ENCODE measurements at places on chromosomes 2 and 18.

- DNase-seq, result no peak
Measured at GRCh38 chr2:85878719-85879370, 9.9 kb downstream of the ST3GAL5 start.

GRCh38 chr2:11752906-11753305 lies 6.5 kb downstream of the LPIN1 start:
- no peak for DNase-seq

- DNase-seq, result no peak
Measured at GRCh38 chr2:68464651-68465050, 2.4 kb downstream of the FBXO48 start.

- no peak for DNase-seq
Measured at GRCh38 chr2:207235621-207236020, 69.9 kb upstream of the KLF7 start.

DNA sequence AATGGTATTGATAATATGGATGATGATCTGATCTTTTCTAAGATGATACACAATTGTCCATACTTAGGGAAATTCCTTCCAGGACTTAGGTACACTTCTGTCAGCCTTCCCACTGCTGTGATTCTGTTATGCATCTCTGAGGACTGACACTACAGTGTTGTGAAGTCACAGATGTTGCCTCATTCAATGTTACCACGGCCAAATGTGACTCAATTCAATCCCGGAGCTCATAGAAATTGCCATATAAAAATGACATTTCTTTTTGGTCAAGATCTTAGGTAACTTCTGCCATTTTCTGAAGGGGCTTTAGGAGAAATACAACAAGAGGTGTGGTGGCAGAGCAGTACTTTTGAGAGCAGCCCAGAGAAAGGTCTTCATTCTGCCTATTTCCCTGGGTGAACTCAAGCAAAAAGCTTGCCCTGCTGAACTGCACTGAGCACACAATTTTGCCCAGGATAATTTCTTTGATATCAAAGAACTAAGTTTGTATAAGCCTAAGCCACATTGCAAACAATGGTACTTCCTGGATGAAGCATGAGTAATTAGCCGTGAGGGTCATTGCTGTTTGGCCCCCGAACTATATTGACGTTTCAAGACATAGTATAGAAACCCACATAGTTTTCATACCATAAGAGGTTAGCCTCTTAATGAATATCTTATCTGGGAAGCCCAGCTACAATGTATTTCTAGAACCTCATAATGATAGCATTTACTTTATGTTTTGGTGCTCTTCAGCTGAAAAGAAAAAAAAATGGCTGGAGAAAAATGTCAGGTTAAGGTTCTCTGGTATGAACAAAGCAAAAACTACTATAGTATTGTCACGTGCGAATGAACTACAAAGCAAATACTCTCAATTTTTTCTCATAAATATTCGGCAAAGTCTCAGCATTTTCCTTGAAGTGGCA lies 437.4 kb downstream of the MEIS1 start:
- no peak for DNase-seq

GRCh38 chr2:140988597-140988996 lies 1142.2 kb downstream of the LRP1B start:
- DNase-seq, result no peak

- DNase-seq, result no peak
Measured at GRCh38 chr2:71611781-71612527, 158.6 kb downstream of the DYSF start.

- DNase-seq, result no peak
Measured at GRCh38 chr2:66862885-66863650, 428.1 kb downstream of the MEIS1 start.
